ENCODE measurements at places on chromosomes 4 and X.
A peak's percentile ranks its signal among the peaks of the same experiment; 100 is the strongest.

GRCh38 chrX:39936886-39937770, 160.6 kb downstream of the BCOR start:
- DNase-seq: peak; percentile 12

- DNase-seq: no peak
Observed at GRCh38 chr4:14289708-14290107, 662.2 kb upstream of the BOD1L1 start.

GRCh38 chr4:18686338-18687037, 664.9 kb upstream of the LCORL start:
- no peak for DNase-seq

- DNase-seq: no peak
Observed at GRCh38 chrX:11665168-11666111, at the start of gene ARHGAP6. TSS of gene ARHGAP6 (minus strand) at chrX:11665920. CDS start at chrX:11664828, 1,092 bp downstream.

GRCh38 chr4:38842994-38843393, 13.6 kb downstream of the TLR6 start:
- DNase-seq: no peak

DNA sequence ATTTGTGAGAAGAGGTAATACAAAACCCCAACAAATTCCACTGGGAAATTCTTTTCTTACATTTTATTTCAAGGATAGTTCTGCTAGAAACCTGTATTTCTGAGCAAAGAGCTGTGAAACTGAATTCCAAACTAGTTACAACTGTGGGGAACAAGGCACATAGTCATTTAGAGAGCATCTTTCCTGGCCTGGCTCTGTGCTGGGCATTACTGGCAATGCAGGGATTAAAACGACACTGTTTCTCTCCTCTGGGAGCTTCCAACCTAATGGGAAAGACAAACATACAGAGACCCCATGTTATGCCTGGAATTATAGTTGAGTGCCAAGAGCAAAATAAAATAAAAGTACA, 36.5 kb downstream of the SUPT20HL1 start:
- DNase-seq: no peak

DNA sequence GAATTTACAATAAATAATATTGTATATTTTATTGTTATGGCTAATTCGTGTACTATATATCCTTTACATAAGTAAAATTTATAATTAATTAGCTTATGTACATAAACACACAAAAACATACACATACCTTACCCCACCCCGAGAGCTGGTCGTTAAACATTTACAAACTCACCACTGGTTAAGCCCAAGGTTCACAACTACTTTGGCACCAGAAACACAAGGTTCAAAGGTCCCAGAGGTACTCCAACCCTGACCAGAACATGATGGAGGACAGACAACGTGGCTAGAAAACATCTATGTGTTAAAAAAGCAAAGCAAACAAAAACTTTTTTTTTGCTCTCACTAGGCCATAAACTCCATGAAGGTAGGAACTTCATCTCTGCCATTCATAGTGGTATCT, 37.7 kb downstream of the SLC25A5 start:
- DNase-seq: no peak

DNA sequence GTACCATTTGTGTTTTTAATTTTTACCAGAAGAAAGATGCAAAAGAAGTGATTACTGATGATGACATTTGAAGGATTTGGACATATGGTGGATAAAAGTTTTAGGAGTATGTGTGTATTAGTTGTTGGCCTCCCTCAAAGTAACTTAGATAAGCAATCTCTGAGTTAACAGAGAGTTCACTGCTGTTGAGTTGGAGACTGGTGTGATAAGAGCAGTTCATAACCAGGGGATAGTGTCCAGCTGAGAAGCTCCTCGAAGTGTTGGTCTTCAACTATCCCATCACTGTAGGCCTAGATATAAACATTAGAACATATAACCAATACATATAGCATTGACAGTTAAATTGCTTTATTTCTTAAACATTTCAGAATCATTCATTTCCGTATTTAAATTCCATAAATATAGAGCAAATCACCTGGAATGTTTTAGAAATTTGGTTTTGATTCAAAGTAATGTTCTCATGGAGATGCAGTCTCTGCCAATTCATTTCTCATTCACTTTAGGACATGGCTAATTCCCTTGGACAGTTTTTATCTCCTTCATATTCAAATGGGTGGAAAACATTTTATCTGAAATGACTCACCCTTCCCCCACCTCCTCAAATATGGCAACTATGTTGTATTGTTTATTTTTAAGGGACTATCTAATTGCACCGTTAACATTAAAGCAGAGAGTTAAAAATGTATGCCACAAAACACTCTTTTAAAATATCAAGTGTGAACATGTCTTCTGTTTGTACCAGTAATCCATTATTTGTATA, 136.8 kb upstream of the SLC4A4 start:
- no peak for DNase-seq

- DNase-seq: no peak
Observed at GRCh38 chr4:5908876-5909427, 16.1 kb upstream of the CRMP1 start.

- no peak for DNase-seq
Observed at GRCh38 chr4:144967161-144967560, 130.8 kb downstream of the ANAPC10 start.

DNA sequence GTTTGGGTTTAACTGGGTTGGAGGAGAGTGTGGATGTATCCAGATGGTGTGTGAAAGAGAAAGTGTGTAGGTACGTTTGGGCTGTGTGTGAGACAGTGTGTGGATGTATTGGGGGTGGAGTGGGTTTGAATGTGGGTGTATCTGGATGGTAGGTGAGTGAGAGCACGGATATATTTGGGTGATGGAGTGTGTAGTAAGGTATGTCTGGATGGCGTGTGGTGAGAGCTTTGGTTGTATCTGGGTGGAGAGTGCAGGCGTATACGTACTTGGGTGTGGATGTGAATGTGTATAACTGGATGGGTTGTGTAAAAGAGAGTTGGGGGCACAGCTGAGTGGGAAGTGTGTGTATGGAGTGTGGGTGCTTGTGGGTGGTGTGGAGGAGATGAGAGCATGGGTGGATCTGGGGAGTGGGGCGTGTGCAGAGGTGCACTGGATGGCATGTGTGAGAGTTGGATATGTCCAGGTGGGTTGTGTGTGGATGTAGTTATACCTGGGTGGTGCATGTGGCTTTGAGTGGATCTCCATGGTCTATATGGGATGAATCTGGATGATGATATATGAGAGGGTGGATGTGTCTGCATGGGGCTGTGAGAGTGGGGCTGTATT, 6.8 kb downstream of the GPR173 start:
- no peak for DNase-seq

- no peak for DNase-seq
Observed at GRCh38 chrX:132461886-132462285, 27.0 kb downstream of the MBNL3 start.

- DNase-seq: no peak
Observed at GRCh38 chrX:44234541-44234940, 108.9 kb downstream of the EFHC2 start.

DNA sequence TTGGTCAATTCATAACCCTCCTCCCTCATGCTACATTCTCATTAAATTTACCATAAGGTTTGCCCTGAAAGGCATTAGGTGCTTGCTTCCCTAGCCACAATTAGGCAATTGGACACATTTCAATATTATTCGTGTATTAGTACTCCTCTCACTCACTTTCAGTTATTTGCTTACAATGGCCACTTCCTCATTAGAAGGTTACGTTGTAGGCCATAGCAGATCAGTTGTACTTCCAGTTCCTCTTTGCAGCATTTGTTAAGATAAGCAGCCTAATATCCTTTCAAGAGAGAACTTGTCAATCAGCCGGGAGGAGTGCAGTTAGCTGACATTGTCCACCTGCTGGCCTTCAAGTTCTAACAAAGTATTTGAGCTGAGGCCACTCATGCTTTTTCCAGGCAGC, 1017.2 kb downstream of the PCDH7 start:
- DNase-seq: peak; percentile 9

DNA sequence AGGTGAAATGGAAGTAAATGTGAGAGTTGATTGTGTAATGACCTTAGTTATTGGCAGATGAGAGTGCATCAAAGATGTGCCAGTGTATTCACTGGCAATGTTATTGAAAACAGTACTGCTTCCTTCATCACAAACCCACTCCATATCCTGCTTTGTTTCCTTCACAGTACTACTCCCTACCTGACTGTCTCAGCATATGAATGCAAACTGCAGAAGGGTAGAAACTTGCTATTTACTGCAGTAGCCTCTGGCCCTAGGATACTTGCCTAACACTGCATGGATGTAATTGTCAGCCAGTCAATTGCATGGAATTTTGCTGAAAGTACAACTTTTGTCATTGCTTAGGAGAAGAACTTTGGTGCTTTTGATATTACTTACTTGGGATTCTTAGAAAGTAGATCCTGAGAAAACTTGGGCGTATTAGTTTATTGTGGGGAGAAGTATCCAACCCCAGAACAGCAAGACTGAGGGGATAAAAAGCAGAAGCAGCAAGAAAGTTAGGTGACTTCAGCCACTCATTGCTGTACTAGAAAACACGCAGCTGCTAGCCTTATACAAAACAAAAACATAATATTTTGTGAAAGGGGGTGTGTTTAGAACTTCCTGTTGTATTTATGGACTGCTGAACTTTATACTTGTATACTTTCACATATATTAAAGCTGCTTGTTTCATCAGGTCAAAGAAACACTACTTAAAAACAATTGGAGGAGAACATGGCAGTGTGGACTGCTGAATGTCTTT, 219.0 kb downstream of the CCNG2 start:
- no peak for DNase-seq

- DNase-seq: no peak
Observed at GRCh38 chr4:140986045-140986444, 147.2 kb downstream of the RNF150 start.

GRCh38 chrX:123920105-123920785, 41.3 kb upstream of the STAG2 start:
- no peak for DNase-seq

- DNase-seq: no peak
Observed at GRCh38 chr4:7841071-7841470, 98.6 kb downstream of the AFAP1 start.

DNA sequence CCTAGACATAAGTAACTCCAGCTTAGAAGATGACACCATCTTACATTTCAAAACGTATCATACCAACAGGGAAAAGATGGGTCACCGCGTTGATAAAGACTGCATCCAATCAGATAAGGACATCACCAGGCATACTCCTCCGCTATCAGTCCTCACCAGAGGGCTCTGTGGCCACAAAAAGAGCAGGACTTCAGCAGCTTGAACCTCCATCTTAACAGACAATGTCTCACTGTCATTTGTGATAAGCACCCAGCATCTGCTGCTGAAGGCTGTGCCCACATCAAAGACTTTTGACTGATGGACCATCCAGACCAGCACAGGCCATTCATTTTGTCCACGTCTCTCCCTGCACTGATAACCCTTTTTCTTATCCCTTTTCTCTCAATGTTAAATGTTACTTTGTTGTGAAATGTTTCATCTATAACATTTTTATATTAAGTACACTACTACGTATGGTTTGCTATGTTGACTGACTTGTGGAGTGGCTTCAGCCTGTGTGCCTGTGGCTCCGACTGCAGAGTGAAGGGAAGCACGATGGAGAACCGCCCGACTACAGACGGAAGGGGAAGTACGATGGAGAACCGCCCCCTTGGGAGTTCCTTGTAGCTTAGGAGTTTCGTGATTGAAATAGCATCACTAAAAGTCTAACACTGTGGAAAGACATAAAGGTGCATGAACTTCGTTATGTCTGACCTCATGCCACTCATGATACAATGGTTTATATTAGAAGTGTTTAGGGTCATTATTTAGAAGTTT, 595.4 kb upstream of the AGA start:
- no peak for DNase-seq

DNA sequence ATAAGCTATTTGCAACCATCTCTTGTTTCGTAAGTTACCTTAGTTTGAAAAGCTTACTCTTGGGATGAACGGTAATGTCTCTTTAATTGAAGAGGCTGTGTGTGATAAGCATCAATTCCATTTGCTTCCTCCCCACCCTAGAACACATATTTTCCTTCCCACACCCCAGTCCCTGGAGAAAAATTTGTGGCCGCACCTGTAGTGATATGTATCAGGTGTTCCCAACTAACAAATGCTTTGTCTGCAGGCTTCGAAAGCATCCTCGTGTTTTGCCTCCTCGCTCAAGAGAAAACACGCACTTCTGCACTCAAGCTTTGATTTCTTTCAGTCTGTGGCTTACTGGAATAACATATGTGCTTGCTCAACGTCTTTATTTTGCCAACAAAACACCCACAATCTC, 143.8 kb upstream of the OTUD4 start:
- DNase-seq: no peak

- no peak for DNase-seq
Observed at GRCh38 chr4:62953752-62954151, 1455.5 kb downstream of the TECRL start.

- DNase-seq: no peak
Observed at GRCh38 chrX:129956765-129957164, 25.7 kb upstream of the BCORL1 start.

- DNase-seq: peak; percentile 15
Observed at GRCh38 chrX:18985186-18985435, 1.2 kb upstream of the PHKA2 start.

- DNase-seq: no peak
Observed at GRCh38 chr4:176032454-176032853, 33.2 kb upstream of the WDR17 start.

- DNase-seq: no peak
Observed at GRCh38 chrX:69510137-69510715, 6.1 kb downstream of the NALF2 start.

GRCh38 chr4:84436812-84437211, 62.3 kb downstream of the NKX6-1 start:
- no peak for DNase-seq

GRCh38 chrX:71184803-71185495, 38.1 kb upstream of the GJB1 start:
- DNase-seq: no peak

- no peak for DNase-seq
Observed at GRCh38 chrX:95427389-95427788, 1257.3 kb upstream of the DIAPH2 start.

- DNase-seq: no peak
Observed at GRCh38 chr4:148310756-148311155, 131.5 kb downstream of the NR3C2 start.

- DNase-seq: no peak
Observed at GRCh38 chr4:2378401-2378800, 40.0 kb downstream of the ZFYVE28 start.

- DNase-seq: no peak
Observed at GRCh38 chr4:155079871-155080270, 128.6 kb upstream of the NPY2R start.

- no peak for DNase-seq
Observed at GRCh38 chr4:124997991-124998390, 285.5 kb upstream of the ANKRD50 start.

DNA sequence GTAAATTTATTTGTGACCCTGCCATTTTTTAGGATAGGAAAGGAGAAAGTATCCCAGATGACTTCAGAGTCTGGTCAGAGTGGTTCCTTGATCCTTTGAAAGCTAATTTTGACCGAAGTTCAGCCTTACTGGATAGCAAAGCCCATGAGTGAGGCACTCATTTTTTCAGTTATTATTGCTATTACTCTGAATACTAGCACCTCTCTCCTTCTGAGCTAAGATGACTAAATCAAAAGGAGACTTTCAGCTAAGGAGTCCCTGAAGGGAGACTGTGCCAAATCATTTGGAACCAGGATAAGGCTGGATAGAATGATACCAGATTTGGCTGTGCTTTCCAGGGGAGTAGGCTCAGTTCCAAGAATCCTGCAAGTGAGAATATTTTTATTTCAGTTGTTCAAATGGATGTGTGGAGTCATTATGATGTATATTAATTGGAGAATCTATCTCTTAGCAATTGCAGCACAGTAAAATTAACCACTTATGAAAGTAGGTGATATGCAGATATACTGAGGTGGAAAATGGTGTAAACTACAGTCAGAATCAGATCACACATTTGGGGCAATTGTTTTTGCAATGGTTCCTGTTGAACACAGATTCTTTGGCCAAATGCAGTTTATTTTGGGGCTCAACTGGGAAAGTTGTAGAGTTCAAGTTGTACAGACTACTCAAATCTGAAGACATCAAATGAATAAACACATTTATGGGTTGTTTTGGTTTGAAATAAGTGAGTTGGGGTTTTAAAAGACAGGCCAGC, 1.2 kb downstream of the P2RY10 start:
- no peak for DNase-seq
